Fibroblast of skin of right quadriceps (primary cell): ENCODE measurements at places on chromosomes 2 and 18.

GRCh38 chr2:102553601-102554000 is 65.8 kb upstream of the SLC9A2 start:
- no peak for DNase-seq

- DNase-seq = peak; percentile 42
Measured at GRCh38 chr18:13577091-13577697, 149.2 kb downstream of the FAM210A start.

GRCh38 chr2:4053769-4054493 is 350.6 kb downstream of the DCDC2C start:
- no peak for DNase-seq

GRCh38 chr18:37430357-37431076 is 135.1 kb downstream of the CELF4 start:
- DNase-seq = no peak

DNA sequence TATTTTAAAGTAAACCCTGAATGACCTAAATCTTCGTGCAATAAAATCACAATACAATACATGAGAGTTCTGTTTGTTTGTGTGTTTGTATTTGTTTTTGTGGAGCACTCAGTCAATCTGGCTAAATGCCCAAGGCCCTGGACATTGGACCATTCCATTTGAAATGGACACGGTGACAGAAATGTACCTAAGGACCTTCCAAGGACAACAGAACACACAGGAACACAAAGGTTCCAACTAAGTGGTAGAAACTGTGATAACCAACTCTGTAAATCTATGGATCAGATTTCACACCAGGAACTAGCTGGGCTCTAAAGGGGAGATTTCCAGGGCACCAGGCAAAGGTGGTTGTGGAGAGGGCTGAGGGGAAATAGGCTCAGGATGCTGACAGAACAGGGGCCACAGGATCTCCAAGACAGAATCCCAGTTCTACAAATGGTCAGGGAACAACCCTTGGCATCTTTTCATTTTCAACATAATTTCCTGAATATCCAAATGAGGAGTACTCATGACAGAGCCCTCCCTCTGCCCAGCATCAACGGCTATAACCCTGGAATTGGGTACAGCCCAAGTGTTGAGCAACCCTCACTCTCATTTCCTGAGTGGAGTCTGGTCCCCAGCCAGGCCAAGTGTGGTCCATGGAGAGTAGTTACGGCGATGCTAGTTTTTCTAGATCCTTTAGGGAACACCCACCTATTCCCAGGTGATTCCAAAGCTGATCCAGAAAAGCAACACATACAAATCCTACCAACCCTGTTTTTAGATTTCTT is 78.4 kb downstream of the NCKAP5 start:
- peak; percentile 24 for DNase-seq

DNA sequence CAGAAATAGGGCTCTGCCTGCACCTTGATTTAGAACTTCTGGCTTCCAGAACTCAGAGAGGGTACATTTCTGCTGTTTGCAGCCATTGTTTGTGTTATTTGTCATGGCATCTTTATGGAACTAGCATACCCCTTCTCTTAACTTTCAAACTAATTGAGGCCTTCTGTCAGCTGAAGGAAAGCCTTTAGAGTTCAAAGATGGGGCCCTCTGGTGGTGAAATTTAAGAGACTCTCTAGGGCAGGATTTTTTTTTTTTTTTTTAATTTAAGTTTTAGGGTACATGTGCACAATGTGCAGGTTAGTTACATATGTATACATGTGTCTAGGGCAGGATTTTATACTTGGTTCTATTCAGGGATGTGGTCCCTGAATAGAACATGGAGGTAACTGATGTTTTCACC is 260.6 kb upstream of the LINC00305 start:
- peak; percentile 30 for DNase-seq

DNA sequence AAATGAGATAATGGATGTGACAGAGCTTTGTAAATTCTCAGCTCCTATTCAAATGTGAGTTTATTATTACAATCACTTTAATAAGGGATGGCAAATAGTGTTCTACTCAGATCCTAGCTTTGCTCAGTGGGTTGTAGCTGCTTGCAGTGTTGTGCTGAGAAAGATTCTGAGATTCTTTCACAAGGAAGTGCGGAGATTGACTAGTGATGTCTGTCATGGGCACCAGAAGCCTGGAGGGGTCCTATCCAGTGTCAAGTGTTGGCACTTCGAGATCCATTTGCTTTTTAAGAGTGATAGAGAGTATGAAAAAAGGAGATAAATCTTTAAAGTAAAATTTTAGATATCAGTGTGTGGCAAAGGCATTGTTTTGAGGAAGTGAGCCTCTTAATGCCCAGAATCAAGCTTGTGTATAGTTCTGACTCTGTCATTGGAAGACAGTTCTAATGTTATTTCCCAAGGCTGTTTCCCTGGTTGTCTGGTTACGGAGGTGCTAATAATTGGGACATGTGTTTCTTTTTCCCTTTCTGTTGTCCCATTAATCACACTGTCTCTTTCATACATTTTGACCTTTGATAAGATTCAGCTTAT is 181.7 kb upstream of the SPRED2 start:
- DNase-seq = no peak

- no peak for DNase-seq
Measured at GRCh38 chr18:74497324-74497676, 1.1 kb downstream of the CNDP2 start.

GRCh38 chr2:26957534-26957933 is 12.9 kb upstream of the MAPRE3 start:
- no peak for DNase-seq

DNA sequence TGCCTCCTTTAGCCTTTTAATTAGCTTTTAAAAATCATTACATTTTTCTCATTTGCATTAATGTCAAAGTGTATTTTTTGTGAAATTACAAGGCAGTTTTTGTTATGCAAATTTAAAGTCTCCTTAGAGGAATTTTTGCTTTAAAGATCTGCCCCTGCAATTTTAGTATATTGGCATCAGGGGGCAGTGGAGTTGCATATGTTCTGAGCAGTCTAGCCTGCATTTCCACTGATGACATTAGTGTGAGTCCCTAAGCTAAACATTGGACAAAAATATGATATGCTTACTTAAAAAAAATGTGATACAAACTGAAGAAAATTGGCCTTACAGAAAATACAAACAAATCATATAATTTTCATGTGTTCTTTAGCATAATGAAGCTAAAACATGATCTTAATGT is 426.5 kb downstream of the SLC4A3 start:
- DNase-seq = no peak

GRCh38 chr18:52451256-52451655 is 111.3 kb downstream of the DCC start:
- DNase-seq = no peak

DNA sequence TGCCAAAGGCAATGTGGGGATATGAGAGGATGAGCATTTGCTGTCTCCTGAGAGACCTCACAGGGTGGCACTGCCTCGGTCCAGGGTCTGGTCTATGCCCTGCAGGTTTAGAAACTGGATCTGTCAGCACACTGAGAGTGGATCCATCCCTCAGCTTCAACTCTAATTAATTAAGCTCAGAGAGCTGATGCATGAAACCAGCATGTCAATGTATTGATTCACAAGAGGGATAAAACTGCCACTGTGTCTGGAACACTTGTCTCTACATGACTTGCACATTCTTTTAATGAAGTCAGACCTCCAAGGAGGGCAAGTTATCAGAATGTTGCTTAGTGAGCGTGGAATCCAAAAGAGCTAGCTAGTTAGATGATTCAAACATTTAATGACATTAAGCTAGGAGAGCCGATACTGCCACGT is 22.5 kb upstream of the POLE4 start:
- DNase-seq = peak; percentile 30

- DNase-seq = peak; percentile 40
Measured at GRCh38 chr2:105257981-105258380, 16.4 kb downstream of the GPR45 start.

DNA sequence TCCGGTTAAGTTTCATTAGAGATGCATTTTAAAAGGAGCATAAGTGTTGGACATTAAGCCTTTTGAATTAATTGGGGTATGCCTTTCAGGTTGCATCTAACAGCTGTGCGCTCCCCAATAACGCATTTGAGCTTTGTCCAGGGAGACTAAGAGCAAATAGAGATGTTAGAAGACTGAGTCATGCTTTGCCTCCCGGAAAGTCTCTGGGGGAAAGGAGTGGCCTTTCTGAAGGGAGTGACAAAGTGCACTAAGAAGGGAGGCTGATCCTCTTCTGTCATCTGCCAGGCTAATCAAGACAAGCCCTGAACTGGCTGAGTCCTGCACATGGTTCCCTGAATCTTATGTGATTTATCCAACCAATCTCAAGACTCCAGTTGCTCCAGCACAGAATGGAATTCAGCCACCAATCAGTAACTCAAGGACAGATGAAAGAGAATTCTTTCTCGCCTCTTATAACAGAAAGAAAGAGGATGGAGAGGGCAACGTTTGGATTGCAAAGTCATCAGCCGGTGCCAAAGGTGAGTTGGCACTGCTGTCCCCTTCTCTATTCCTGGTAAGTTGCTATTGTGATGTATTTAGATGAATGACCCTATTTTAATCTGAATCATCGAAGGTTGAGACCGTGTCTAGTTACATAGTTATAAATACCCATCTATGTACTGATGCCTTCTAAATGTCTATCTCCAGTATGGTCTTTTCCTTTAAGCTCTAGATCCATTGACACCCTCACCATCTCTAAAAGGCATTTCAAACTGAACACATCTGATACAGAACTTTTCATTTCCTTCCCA is 12.1 kb downstream of the TTL start:
- peak; percentile 72 for DNase-seq

DNA sequence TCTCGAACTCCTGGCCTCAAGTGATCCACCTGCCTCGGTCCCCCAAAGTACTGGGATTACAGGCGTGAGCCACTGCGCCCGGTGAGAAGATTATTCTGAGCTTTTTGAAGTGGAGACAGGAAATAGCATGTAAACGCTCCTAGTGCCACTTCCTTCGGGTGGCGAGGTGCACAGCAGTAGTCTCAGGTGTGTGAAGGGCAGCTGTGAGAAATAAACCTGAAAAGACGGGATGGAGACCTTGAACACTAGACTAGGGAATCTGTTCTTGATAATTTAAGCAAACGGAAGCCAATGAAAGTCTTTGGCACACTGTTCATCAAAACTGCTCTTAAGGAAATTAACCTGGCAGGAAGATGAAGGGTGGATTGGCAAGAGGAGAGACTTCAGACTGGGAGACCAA is 439 bp upstream of the PLEKHH2 start:
- no peak for DNase-seq

DNA sequence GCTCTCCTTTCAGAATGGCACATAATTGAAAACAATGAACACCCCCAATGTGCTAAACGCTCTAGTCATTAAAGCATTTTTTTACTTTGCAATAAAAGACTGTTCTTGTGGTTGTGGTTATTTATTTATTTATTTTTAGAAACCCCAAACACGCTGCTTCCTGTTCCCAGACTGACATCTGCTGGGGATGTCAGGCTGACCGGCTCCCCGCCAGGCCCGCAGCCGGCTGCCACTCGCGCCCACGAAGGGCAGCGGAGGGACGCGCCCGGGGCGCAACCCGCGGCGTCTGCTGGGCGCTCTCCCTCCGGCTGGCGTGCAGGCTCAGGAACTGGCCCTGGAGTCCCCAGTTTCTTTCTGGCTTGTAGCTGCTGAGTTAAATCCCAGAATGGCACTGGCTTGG is 83.1 kb upstream of the SP3 start:
- DNase-seq = no peak

- no peak for DNase-seq
Measured at GRCh38 chr2:220123751-220124150, 496.3 kb downstream of the SLC4A3 start.

- peak; percentile 73 for DNase-seq
Measured at GRCh38 chr2:104406261-104406726, 447.6 kb upstream of the POU3F3 start.

DNA sequence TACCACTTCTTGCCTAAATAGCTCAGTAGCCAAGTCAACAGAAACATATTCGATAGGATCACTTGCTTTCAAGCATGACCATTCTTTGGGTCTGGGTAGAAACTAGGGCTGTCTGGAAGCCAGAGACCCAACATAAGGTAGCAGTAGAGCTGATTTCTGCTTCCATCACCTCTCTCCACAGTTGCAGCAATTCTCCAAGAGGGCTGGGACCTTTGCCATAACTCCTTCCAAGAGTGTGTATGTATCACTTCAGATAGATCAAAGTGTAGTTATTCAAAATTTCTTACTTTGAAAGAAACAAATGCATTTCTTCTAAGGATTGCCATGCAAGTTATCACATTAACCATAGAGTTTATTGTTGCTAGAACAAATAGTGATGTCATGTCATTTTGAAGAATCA is 172.0 kb upstream of the GALNT5 start:
- DNase-seq = no peak
